ENCODE measurements at places on chromosomes 6 and 20.

- DNase-seq = no peak
Observed at GRCh38 chr6:12013307-12013719, 1.2 kb downstream of the HIVEP1 start.

DNA sequence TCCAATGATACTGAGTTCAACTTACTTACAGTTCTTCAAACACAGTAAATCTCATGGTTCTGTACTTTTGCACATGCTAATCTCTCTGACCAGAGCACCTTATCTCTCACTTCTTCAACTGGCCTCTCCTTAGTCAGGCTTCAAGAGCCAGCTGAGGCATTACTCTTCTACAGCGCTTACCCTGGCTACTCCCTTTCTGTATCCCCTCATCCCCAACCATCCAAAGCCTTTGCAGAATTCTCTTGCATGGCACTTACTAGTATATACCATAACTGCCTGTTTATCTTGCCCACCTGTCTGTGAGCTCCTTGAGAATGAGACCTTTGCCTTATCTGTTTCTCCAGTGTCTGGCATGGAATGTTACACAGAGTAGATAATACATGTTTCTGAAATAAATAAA lies 49.2 kb downstream of the SESN1 start:
- DNase-seq = peak; percentile 78

DNA sequence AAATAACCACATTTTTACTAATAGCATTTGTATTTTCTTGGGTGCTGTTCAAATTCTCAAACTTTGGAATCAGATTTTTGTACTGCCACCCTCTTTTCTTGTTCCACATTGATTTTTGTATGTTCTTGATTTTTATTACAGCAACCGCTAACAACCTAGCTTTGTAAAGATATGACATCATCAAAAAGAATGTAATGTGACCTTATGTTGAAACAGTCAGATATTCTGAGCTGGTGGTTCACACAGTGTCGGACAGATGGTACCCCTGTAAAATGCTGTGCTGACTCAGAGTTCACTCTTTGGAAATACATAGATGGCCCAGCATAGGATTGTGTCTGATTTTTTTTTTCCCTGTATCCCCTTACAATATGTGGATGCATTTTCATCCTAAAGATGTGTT lies 118.9 kb downstream of the QKI start:
- DNase-seq = no peak

DNA sequence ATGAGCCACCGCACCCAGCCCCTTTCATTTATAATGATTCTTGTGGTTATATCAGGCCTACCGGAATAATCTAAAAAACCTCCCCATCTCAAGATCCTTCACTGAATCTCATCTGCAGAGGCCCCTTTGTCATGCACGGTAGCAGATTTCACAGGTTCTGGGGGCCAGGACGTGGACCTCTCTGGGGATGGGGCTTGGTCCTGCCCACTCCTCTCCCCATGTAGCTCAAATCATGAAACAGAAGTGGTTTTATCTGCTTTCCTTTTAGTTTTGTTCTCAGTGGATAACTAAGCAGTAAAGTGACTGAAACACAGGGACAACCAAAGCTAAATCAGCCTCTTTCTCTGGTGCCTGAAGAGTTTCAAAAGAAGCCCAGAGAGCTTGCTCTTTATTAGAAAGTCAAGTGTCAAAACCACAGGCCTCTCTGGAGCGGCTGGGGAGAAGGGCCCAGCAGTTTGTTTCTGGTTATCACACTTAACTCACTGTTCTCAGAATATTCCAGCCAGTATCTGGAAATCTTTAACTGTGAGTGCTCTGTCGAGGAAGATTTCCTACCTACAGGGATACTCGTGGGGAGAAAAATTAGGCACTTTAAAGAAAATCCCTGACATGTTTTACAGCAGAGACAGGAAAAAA lies 60.6 kb upstream of the FAM184A start:
- DNase-seq = peak; percentile 79

DNA sequence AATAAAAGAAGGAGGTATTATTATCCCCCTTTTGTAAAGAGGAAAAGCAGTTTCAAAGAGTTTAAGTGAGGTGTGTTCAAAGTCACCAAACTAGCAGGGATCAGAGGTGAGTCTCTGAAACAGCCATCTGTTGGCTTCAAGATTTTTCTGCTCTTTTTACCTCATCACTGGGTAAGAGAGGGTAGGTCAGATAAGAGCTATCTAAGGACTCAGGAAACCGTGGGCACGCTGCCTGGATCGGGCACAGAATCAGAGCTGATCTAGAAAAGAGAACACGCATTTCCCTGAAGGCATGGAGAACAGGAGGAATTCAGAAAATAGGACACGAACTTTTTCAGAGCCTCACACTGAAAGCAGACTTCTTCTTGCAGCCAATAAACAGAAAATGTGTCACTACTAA lies 65.8 kb upstream of the LY86 start:
- DNase-seq = peak; percentile 19

Measured in hematopoietic multipotent progenitor cell treated with erythropoietin and hydrocortisone succinate and interleukin-3 and kit ligand, for 6 days (in vitro differentiated cells).